ENCODE measurements at places on chromosomes 6 and 20.

DNA sequence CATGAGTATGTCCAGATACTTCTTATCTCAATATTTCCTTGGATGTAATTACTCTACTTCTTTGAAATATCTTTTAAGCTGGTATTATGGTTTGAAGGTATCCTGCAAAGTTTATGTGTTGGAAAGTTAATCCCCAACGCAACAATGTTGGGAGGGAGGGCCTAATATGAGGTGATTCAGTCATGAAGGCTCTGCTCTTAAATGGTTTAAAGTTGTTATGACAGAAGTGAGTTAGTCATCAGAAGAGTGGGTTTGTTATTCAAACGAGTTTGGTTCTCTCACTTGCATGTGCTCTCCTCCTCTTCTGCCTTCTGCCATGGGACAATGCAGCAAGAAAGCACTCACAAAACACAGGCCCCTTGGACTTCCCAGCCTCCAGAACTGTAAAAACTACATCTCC is 176.3 kb downstream of the KCNQ5 start:
- no peak for DNase-seq

- DNase-seq, result no peak
Observed at GRCh38 chr20:7765221-7765620, 175.0 kb downstream of the HAO1 start.

DNA sequence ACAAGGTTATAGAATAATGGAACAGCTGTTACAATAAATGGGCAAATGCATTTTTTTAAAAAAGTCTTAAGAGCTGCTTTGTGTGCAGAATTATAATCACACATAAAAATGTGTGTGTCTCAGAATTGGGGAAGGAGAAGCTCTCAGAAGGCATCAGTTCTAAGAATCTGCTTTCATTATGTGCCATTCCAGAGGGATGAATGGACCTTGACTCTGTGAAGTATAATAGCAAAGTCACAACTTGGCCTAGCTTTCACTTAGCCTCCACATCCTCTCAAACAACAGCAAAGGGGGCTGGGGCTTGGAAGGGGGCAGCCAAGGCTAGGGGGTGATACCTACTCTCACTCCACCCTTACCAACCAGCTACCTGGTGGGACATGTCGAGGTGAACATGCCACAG is 265.0 kb downstream of the CDC5L start:
- no peak for DNase-seq

GRCh38 chr20:44040202-44040915 is 125.7 kb downstream of the TOX2 start:
- no peak for DNase-seq

GRCh38 chr6:11197850-11198249 is 34.6 kb downstream of the NEDD9 start:
- DNase-seq, result no peak
